CD4-positive, alpha-beta T cell treated with Interleukin-10 for 1 hour (primary cell): ENCODE measurements at places on chromosomes 7 and 10.

DNA sequence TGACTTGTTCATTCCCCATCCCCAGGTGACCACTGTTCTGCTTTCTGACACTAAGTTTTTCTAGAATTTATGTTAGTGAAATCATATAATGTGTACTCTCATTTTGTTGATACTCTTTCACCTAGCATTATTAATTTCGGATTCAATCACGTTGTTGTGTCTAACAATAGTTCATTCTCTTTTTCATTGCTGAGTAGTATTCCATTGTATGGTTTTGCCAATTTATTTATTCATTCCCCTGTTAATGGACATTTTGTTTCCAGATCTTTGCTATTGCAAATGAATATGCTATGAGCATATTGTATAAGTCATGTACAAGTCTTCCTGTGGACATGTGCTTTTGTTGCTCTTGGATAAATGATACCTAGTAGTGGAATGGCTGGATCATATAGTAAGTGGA, 146.4 kb downstream of the FAM204A start:
- DNase-seq, result no peak

GRCh38 chr10:110147961-110148360, 59.4 kb upstream of the MXI1 start:
- DNase-seq, result no peak

- no peak for DNase-seq
Measured at GRCh38 chr7:64886956-64887545, 16.0 kb upstream of the ZNF273 start.

DNA sequence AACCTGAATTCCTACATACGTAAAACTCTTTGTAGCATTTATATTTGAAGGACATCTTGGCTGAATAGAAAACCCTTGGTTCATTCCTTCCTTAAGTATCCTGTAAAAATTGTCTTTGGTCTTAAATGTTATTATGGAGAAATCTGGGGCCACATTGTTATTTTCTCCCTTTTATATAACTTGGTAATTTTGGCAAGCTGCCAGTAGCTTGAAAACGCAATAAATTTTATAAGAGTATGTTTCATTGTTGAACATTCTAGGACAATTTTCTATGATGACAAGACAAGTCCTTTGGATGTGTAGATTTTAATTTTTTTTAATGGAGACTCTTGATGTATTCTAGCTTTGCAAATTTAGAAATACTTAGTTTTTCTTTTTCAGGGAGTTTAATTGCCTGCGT, 191.9 kb downstream of the ABCA13 start:
- no peak for DNase-seq

DNA sequence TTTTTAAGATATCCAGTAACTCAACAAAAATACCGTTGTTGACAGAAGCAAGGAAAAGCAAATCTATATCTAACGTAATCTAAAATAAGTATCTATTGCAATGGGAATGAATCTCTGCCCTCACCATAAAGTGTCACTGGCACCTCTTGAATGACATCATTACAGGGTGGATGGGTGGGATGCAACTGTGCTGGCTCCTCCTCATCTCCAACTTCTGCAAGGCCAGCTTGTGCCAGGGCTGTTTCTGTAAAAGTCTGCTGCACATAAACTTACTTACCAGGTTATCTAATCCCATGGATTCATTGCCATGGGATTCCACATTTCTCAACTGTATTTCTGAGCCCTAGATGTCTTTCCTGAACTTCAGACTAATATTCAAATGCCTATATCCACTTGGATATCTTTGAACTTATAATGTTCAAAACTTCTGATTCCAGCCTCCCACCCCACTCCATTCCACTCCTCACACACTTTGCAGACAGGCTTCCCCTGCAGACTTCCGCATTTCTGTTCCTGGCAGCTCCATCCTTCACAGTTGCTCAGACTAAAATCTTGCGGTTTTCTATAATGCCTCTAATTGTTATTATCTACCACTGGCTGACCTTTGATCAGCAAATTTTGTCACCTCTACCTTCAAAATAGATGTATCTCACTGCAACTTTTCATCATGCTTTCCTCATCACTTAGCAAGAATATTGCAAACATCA, 10.7 kb downstream of the FGL2 start:
- DNase-seq, result no peak

DNA sequence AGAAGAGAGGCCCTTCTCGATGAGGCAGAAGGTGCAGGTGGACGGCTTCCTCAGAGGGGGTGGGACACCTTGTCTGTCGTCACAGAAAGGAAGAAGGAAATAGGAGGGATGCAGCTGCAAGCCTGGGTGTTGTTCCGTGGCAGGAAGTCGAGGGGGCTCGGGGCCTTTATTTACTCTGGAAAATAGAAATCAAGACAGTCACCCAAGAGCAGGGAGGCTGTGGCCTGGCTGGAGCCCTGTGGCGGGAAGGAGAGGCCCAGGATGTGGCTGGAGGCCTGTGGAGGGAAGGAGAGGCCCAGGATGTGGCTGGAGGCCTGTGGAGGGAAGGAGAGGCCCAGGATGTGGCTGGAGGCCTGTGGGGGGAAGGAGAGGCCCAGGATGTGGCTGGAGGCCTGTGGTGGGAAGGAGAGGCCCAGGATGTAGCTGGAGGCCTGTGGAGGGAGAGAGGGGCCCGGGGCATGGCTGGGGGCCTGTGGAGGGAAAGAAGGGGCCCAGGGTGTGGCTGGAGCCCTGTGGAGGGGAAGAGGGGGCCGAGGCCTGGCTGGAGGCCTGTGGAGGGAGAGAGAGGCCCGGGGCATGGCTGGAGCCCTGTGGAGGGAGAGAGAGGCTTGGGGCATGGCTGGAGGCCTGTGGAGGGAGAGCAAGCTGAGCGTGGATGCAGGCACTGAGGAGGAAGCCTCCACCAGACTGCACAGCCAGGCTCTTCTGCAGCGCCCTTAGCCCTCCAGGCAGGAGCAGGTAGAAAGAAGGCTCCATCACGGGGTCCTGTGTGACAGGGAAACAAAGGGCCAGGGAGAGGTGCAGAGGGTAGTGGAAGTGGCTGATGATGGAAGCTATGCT, 97.3 kb upstream of the SFMBT2 start:
- DNase-seq, result peak; percentile 25

DNA sequence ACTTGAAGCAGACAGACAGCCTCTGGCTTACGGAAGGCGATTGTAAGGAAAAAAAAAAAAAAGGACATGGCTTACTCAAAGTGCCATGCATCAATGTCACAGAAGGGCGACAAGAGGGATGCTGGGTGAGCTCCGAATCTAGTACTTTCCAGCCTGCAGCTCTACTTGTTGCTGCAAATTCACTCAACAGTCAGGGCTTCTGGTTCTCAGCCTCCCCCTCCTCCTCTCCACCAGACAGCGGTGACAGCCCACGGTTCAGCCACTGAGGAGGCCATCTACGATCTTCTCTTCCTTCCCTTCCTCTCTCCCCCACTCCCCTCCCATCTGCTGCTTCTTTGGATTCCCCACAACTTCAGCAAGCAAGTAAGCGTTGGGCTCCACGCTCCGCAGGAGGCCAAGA, 63.5 kb downstream of the PRKAG2 start:
- DNase-seq, result no peak

DNA sequence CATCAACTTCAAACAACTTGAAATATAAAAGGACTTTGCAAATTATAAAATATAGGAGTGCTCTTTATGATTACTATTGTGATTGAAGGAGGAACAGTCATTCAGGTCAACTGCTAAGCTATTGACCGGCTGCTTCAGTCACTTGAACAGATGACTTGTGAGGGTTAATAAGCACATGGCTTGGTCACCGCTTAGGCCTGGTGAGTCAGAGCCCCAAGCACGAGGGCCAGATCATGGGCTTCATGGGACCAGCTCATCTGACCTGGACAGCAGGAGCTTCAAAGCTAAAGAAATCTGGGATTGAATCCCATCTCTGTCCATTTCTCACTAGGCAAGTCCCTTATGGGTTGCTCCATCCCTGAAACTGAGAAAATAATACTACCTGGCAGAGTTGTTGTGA, 60.4 kb upstream of the ADO start:
- no peak for DNase-seq

DNA sequence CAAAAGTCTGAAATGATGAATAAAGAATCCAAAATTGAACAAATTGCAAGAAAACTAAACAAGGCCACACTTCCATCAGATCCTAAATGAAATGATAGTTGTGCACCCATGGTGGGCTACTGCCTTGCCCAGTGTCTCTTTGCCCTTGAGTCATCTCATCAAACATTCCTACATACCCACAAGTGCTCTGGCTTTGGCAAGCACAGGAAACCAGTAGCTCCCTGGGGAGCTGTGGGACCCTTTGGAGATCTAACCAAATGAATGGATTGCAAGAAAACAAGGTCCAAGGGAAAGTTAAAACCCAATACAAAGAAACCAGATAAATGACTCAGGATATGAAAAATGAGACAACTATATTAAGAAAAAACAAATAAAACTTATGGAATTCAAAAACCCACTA, 129.8 kb upstream of the TMEM229A start:
- no peak for DNase-seq

GRCh38 chr10:132420469-132420980, 23.5 kb downstream of the PWWP2B start:
- DNase-seq, result no peak

DNA sequence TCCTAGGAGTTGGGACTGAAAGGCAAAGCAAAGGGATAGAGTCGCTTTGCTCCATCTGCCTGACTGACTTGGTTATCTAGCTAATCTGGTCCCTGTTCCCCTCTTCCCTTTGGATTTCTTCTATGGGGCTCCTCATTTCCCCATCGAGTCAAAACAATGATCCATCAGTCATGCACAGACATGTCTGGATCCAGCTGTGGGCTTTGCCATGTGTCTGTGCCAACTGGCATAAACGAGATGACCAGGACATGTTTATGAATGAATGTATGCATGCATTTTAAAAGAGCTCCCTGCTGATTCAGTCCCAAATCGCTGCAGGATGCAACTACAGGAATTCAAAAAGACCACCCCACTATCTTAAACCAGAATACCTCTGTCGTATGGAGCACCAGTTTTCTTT, 122.0 kb downstream of the ARL4A start:
- no peak for DNase-seq

- DNase-seq, result no peak
Measured at GRCh38 chr10:121076776-121077715, 225.9 kb downstream of the WDR11 start.

DNA sequence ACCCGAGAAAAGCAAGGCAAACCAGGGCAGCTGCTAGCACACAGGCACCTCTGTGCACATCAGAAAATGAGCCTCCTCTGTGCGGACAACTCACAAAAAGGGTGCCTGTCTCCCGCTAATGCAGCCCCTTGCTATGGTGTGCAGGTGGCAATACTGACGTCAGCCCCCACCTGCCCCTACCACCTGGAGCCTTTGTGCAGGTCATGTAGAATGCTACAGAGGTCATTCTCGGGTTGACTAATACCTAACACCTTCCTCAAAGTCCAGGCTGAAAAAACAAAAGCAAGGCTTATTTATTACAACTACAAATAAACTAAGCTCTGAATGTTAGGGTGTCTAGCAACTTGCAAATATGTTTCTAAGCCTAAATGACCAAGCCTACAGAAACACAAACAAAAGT, 13.9 kb downstream of the PIP4K2A start:
- no peak for DNase-seq

DNA sequence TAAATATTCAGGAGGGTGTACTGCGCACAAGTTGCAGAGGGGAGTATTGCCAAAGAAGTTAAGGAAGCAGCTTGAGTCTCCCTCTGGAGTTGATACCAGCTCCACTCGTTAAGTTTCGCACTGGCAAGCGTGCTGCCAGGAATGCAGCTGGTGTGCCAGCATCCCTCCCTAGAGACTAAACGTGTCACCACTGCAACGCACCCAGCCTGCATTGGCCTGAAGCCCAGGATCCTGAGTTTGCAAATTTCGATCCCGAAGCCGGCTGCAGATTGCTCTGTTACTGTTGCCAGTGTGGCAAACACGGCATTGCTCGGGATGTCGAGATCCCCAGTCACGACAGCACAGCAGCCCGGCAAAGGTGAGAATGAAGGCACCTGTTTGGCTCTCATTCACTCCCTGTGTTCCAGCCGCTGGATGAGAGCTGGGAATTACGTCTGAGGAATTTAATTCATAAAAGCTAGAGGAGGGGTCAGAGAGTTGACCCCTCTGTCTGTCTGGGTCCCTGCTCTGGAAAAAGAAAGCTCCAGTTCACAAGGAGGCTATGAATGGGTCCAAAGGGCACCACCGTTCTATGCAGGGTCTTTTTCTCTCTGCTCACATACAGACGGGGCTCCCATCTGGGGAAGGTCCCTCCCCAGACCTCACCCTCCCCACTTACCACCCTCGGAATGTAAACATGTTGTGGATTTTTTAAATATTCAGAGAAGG, 61.0 kb downstream of the NRP1 start:
- no peak for DNase-seq

GRCh38 chr7:13144673-13145072, 457.2 kb downstream of the ARL4A start:
- no peak for DNase-seq

- DNase-seq, result no peak
Measured at GRCh38 chr10:28559618-28560017, 26.7 kb downstream of the WAC start.

- no peak for DNase-seq
Measured at GRCh38 chr7:17300437-17300836, 2.0 kb downstream of the AHR start.

GRCh38 chr10:113267619-113268562, 285.0 kb upstream of the HABP2 start:
- DNase-seq, result no peak
